ENCODE measurements at places on chromosomes 3 and 15.
A peak's percentile ranks its signal among the peaks of the same experiment; 100 is the strongest.

GRCh38 chr3:36540888-36541518 is 160.7 kb downstream of the STAC start:
- no peak for DNase-seq

GRCh38 chr3:143643905-143644304 is 204.4 kb downstream of the SLC9A9 start:
- no peak for DNase-seq

DNA sequence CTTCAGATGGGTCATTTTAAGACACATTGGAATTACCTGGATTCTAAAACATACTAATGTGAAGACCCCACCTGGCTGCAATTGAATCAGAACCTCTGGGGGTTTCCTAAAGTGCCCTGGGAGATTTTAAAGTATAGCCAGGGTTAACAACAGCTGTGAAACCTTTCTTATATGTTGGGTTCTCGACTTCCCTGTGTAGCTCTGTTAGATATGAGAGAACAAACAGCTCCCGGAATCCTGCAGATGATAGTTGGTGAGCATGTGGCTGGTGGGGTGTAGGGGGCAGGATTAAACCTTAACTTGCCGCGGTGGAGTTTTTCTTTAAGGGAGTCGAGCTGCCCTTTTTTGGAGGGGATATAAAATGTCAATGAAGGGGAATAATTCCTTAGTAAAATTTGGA is 12.1 kb downstream of the PLCL2 start:
- no peak for DNase-seq

- DNase-seq, result no peak
These were observed 184.1 kb upstream of the FEZF2 start for GRCh38 chr3:62557450-62557849.

GRCh38 chr3:84987706-84988504 is 29.1 kb downstream of the CADM2 start:
- no peak for DNase-seq

DNA sequence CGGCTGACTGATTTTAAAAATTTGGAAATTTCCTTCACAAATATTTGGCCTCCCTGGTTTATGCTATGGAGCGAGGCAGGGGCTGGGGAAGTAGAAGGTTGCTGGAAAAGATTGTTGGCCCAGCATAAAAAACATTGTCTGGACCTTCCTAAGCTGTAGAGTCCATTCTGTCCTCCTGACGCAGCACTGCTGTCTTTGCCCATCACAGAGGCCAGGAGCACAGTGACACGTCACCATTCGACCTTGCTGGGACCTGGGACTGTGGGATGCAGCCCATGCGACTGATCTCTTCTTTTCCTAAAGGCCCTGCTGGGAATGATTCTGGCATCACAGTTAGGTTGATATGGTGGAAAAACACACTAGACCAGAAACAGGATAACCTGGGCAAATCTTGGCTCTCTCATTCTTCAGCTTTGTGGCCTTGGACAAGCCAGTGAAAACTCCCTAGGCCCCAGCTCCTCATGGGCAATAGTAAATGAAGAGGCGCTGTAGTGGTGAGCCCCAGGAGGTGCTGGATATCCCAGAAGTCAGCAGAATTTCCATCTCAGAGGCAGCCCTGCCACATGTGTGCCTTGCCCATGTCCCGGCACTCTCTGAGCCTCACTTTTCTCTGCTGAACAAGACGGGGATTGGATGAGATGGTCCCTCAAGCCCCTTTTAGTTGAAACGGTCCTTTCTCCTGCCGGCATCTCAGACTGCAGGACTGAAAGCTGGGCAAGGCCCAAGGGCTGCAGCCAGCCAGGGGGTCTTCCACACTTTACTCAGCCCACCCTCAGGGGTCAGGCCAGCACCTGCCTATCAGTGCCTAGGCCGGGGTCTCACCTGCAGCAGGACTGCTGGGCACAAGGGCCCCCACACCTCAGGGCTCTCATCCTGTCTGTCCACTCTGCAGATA is 69.6 kb downstream of the SENP2 start:
- no peak for DNase-seq

DNA sequence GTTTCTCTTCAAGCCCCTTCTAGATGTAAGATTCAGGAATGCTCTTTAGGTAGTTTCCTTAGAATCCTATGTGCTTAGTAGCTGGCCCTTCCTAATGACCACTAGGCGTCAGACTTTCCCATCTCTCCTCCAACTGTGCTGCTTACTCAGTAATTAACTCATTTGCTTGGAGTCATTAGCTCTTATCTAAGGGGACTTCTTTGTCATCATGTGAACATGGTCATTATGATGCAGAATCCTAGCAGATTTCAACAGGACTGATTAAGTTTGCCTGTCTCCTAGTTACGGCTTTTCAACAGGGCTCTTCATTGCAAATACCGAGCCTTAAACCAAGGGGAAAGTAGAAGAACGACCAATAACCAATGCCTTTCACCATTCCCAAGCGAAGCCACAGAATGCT is 46.4 kb downstream of the GJD2 start:
- no peak for DNase-seq

DNA sequence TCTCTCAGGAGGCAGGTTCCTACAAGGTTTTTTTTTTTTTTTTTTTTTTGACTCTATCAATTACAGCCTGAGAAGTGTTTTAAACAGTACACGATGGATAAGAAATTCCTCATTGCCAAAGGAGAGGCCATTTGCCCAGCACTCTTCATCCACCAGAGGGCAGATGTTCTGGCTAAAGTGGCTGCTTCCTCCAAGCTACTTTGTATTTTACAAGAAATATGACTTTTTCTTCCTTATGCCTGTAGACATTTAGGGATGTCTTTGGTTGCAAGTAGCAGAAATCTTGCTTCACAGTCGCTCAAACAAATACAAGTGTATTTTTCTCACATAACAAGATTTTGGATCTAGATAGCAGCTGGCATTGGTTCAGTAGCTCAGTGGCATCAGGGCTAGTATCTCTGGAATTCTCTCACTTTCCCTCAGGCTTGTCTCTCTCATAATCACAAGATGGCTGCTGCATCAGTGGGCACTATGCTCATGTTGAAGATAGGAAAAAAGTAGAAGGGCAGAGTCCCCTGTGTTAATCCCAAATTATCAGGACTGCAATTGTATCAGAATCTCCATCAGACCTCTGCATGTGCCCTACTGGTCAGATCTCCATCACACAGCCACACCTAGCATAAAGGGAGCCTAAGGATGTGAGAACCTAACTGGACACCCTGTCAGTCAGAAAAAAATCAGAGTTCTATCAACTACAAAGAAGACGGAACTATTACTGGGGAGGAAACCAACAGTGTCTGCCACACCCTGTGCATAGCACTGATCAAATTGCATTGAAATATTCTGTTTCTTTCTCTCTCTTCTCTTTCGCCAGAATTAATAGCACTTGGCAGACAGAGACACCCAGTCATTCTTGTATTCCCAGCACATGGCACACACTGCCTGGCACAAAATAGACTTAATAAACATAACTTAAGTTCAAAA is 138.9 kb upstream of the COL8A1 start:
- no peak for DNase-seq

- no peak for DNase-seq
These were observed 162.5 kb downstream of the FNDC3B start for GRCh38 chr3:172201870-172202236.

- no peak for DNase-seq
These were observed 26.8 kb downstream of the STARD5 start for GRCh38 chr15:81297147-81297572.

GRCh38 chr3:196643201-196643749 is 3.8 kb downstream of the NRROS start:
- peak; percentile 74 for DNase-seq

DNA sequence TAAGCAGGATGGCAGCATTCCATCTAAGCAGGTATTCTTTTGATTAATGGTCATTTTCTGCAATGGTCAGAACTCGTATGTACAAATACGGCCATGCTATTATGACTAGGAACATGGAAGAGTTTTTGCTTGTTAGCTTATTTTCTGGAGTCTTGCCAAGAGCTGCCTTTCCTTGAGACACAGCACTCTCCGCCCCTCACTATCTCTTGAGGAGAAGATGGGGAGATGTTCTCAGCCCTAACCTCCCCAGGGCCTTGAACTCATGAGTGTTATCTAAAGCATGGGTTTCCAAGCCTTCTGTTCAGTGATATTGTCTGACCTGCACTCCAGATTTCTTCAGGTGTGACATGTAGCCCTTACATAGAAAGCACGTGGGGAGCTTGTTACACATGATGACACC is 65.9 kb upstream of the ACTC1 start:
- no peak for DNase-seq

- no peak for DNase-seq
These were observed 92.4 kb downstream of the COL6A6 start for GRCh38 chr3:130609166-130609979.

DNA sequence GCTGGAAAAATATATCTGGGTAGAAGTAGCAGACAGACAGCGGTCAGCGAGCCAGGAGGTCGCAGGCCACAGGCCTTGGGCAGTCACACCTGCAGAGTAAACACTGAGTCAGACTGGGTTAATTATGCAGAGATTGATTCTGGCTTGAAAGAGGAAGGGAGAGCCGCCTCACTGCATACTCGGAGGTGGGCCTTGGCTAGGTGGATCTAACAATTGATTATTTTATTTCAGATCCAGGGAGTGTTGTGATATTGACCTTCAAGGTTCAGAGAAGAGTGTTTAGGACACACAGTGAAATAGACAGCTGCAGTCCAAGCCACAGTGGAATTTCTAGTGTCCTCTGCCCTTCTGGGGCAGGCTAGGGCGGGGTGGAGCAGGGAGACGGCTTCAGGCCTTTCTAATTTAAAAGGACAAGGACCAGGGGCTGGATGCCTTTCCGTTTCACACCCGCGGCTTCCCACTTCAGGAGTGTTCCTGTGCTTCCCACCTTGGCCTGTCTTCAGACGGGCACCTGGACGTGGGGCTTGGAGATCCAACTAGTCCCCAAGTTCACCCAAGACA is 237.3 kb downstream of the XXYLT1 start:
- no peak for DNase-seq

DNA sequence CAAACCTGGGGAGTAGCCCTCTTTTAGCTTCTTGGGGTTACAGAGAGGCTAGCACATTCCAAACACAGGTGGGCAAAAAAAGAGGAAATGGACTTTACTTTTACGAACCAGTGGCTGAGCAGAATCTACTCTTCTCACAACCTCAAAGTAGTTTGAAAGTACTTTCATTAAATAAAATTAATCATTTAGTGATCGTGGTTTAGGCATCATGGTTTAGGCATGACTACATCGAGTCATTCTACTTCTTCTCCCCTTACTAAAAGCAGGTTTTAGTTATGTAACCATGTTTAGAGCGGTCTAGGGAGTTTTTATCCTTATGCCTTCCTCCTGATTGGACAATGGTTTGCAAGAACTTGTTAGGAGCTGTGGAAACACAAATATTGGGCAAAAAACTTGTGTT is 2.5 kb upstream of the GREM1 start:
- DNase-seq, result no peak

- no peak for DNase-seq
These were observed 123.4 kb upstream of the PRR20G start for GRCh38 chr3:127411083-127411727.

DNA sequence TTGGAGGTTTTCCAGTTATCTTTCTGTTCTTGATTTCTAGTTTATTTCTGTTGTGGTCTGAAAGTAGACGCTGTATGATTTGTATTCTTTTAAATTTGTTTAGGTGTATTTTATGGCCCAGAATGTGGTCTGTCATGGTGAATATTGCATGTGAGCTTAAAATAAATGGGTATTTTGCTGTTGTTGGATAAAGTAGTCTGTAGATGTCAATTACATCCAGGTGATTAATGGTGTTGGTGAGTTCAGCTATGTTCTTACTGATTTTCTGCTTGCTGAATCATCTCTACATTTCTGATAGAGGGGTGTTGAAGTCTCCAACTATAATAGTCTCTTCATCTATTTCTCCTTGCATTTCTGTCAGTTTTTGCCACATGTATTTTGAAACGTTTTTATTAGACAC is 383.3 kb upstream of the SGO1 start:
- no peak for DNase-seq

- no peak for DNase-seq
These were observed 897 bp downstream of the RAD54L2 start for GRCh38 chr3:51539291-51539941.

Measured in NK-92 treated with Interleukin-12 subunit alpha and Interleukin-12 subunit beta, amount 100 ng/mL, for 24 hours (cell line).